ENCODE measurements at places on chromosomes 2 and 18.

GRCh38 chr2:143422681-143423080 lies 293.5 kb downstream of the ARHGAP15 start:
- DNase-seq, result no peak

DNA sequence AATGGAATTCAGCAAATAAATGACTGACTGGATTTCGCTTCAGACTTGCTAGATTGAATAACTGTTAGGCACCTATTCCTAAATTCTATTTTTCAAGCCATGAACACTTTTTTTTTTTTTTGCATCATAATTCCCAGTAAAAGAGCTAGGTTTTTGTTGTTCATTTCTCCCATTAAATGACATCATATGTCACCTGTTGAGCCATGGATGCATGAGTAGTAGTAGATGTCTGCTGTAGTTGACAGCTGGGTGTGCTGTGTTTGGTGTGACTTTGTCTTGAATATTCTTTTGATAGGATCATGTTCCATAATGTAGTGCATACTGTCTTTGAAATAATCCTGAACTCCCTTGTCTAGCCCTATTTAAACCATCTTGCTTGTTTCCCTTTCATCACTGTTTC lies 115.2 kb downstream of the RAB3GAP1 start:
- DNase-seq, result no peak

GRCh38 chr2:171522052-171522787 lies at the start of gene CYBRD1:
Gene CYBRD1 (plus strand): TSS chr2:171522474. CDS start chr2:171522546, 72 bp downstream.
- DNase-seq, result no peak

DNA sequence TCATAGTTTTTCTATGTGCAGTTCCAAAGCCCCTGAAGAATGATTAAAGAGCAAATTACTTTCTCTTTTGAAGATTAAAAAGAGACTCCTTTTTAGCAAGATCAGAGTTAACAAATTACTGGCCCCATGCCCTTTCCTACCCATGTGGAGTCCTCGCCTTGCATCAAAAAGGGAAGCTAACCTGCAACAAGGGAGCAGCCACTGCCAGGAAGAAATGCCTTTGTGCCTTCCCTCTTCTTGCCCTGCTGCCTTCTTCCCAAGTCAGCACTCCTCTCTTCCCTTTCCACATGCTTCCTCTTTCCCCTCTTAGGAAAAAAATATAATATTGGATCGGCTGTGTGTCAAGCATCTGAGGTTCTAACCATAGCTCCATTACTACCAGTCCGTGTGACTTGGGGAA lies 37.1 kb upstream of the CYP1B1 start:
- no peak for DNase-seq

DNA sequence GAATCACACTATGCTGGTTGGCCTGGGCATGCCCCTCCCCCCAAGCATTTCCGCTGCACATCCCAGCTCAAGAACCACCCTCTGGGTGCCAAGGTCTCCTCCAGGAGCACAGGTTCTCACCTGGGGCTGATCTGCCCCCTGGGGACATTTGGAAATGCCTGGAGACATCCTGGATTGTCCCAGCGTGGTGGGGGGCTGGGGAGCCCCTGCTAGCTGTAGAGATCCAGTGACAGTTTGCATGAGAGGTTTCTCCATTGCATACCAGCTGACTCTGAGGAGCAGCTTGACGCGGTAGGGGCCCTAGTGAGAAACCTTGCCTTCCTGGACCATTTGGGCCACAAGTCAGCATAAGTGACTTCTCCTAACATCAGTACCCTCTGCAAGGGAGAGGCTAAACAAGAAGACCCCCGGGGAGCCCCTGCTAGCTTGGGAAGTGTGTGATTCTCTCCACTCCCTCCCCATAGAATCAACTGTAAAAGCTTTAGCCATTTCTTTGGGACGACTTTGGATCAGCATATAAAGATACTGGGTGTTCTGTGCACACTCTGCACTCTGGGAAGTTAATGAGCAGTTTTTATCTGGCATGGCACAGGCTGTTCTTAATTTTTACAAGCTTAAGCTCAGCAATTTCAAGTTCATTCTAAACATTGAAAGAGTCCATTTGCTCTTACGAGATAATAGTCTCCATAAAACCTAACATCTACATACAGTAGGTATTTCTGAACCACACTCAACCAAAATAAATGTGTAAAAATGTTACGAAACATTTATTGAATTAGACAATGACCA lies 94.1 kb downstream of the GBX2 start:
- DNase-seq, result no peak

DNA sequence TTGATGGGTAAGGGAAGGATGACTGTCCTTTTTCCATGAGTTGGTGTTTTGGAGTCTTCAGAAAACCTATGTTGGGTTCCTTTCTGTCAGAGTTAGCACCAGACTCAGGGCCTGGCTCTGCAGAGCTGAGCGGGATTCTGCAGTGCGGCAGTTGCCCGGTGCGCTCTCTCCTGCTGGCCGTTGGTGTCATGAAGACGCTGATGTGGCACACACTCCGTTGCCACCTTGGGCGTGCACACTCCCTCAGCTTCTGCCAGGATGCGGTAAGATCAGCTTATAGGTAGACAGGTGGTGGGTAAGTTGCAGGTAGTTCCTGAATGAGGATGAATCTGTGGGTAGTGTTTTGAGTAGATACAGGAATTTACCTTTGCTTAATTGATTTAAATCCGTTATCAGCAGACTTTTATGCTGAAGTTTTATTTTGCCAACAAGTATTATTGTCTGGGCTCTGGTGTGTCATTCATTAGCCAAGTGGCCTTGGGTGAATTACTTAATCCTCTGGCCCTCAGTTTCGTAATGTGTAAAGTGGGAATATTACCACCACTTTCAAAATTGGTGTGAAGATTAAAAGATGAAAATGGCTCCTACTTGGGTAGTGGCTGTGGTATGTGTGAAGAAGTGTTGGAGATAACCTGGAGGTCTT lies 26.8 kb downstream of the DGKD start:
- no peak for DNase-seq

DNA sequence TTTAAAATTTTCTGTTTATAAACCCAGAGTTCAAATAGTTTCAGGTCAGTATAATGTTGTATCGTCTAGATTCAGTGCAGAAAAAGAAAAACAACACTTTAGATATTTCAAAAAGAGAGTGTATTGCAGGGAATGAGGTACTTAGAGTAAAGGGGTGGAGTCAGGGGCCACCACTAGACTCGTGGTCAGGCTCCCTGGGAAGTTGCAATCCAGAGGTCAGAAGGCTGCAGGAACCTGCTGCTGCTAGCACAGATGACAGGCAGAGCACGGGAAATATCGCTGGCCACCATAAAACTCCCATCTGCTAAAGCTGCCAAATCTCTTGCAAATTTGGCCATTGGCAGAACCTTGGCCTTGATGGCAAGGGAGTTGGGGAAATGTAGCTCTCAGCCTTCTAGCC lies 64.6 kb downstream of the THNSL2 start:
- DNase-seq, result no peak

GRCh38 chr2:8086357-8086756 lies 595.5 kb upstream of the ID2 start:
- no peak for DNase-seq

DNA sequence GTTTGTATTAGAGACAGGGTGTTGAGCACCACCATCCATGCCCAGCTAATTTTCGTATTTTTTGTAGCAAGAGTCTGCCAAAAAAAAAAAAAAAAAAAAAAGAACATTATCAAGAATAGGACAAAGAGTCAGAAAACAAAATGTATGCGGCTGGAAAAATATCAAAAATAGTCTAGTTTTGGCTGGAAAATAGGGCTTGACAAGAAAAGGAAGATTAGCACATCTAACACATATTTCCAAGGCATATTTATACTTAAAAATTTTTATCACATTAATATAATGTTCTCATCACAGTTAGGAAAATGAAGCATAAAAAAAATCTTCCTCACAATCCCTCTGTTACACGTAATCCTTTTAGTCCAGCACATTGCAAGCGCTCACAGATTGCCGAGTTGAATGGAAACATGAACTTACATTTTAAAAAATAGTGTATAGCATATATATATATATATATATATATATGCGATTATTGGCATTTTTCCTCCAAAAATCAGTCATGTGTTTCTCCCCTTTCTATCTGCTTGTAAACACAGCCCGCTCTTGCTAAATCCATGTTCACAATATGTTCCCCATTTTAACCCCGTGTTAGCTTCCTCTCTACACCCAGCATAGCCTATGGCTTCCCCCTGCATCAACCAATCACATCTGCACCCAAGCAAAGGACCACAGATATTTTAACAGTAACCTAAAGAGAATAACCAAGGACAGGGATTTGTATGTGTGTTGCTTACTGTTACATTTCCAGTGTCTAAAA lies 183.0 kb downstream of the AFF3 start:
- no peak for DNase-seq

GRCh38 chr2:201936817-201937216 lies 96.8 kb upstream of the FZD7 start:
- no peak for DNase-seq

GRCh38 chr2:72173640-72174321 lies 26.1 kb upstream of the CYP26B1 start:
- no peak for DNase-seq

GRCh38 chr2:233761040-233761769 lies 1.1 kb downstream of the UGT1A1 start:
- DNase-seq, result no peak

DNA sequence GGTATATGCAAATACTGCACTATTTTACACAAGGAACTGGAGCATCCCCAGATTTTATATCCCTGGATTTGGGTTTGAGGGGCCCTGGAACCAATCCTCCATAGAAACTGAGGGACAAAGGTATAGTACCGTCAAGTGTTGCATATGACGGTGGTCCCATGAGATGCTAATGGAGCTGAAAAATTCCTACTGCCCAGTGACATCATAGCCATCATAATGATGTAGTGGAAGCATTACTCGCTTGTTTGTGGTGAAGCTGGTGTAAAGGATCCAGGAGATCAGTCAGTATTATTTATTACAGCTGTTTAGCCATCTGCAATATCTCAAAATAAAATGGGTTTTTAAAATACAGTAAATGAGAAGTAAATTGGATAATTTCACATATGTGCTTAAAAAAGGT lies 496.6 kb upstream of the HS6ST1 start:
- no peak for DNase-seq

DNA sequence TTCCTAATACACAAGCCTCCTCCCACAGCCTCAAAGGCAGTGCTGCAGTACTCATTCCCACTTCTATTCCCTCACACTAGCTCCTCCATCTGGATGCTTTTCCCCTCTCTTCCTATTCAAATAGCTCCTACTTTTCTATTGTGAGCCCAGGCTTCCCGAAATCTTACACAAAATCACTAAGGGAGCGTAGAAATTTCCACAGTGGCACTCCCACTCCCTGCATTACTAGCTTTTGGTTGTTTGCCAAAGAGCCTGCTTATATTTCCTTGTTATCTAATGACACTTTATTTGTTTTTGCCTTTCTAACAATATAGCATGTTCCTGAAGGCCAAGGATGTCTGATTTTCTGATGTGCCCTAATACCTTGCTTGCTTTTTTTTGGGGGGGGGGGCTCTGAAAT lies 10.9 kb downstream of the EPAS1 start:
- DNase-seq, result no peak

DNA sequence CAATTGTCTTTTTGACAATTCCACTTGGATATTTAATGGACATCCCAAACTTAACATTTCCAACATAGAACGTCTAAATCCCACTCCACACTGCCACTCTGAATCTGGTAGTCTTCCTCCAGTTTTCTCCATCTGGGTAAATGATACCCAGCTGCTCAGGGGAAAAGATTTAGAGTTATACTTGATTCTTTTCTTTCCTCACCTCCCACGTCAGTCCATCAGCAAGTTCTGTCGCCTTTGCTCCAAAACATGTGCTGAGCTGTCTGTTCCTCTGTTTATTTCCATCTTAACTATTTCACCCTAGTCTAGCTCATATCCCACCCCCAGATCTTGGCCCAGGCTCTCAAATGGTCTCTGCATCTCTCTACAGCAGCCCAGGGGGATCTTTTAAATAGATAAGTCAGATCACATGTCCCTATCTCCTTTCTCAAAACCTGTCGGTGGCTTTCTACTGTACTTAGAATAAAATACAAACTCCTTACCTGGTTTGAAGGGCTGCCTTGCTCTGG lies 43.4 kb upstream of the GMCL1 start:
- DNase-seq, result no peak

DNA sequence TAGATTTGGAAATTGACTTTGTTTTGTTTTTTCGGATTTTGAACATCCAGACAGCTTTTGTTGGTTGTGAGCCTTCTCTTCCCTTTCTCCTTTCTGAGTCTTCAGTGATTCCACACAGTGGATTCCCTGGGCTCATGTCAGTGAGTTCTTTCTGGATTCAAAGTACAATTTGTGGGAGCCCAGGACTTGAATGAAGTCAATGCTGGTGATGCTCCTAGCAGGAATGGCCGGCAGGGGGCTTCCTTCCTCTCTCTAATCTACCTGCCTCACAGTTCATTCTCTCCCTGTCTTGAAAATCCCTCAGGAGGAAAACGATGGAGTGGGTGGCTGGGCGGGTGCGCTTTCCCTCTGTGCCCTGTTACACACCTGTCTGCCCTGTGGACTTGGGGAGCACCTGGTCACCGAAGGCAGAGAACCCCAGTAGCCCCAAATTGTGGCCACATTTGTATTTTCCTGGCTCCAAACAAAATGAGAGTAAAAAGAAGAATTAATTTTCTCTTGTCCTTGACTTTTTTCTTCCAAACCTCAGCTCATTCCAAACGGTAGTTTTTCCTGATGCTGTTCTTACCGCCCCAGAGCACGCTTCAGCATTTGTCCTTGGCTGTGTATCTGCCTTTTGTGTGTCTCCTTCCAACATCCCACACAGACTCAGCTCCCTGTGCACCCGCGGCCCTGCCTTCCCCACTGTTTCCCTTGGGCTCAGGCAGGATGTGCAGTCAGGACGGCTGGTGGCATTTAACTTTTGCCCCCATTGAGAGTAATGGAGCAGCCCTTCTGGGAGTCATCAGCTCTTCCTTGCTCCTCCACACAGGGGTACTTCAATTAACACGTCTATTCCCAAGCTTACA lies 86.6 kb downstream of the MARCO start:
- DNase-seq, result no peak

GRCh38 chr2:42888321-42889245 lies 96.2 kb upstream of the HAAO start:
- DNase-seq, result no peak

DNA sequence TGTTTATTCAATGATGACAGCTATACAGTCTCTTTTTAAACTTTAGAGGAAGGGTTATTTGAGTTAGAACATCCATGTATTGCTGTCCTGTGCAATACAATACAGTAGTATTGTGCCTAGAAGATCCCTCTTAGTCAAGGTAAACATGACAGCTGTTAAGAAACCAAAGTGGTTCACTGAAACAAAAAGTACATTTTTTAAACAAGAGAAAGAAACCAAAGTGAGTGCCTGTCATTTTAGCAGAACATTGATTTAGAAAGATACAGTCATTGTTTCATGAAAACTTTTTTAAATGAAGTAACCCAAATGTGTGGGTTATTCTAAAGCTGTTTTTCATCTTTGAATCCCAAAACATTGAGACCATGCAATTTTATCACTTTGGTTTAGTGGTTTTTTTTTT lies 15.5 kb downstream of the ITPRID2 start:
- no peak for DNase-seq

- DNase-seq, result no peak
Measured at GRCh38 chr2:19933351-19933981, 31.7 kb upstream of the TTC32 start.

Data from activated T-helper 1 cell treated with Interleukin-2 at 50 U/mL for 16 hours (primary cell).